ENCODE measurements at places on chromosomes 3 and 15.

- DNase-seq, result peak; percentile 34
These were observed 6.3 kb upstream of the CA12 start for GRCh38 chr15:63387748-63388493.

GRCh38 chr3:18424213-18424728 lies 868 bp downstream of the SATB1 start:
- no peak for DNase-seq

DNA sequence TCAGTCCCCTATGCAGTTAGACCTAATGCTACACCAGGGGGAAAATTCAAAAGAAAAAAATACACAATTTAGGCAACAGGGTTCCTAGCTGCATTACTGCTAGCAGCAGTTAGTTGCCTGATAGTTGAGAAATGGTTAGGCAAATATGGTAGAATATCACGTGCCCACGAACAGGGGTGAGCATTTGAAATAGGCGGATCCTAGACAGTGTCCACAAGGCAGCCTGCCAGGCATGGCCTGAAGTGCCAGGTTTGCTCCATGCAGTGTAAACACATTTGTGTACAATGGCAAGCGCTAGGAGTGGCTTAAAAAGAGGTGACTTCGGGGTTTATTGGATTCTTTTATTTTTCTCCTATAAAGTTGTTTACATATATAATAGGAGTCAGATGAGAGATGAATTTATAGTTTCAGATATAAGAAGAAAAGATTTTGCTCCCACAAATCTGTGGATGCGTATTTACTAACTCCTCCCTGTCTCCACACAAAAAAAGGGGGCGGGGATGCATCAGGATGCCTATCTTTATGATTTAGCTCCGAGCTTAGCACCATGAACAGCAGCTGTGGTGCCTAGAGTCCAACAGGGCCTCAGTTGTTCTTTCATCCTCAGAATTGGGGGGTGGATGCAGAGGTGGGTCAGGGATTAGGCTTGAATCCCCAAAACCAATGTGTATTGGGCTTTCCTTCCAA lies 3.9 kb upstream of the TGM4 start:
- no peak for DNase-seq

GRCh38 chr3:177580437-177580836 lies 383.2 kb upstream of the TBL1XR1 start:
- no peak for DNase-seq

- DNase-seq, result no peak
These were observed 1141.0 kb downstream of the IGSF11 start for GRCh38 chr3:117893638-117894037.

DNA sequence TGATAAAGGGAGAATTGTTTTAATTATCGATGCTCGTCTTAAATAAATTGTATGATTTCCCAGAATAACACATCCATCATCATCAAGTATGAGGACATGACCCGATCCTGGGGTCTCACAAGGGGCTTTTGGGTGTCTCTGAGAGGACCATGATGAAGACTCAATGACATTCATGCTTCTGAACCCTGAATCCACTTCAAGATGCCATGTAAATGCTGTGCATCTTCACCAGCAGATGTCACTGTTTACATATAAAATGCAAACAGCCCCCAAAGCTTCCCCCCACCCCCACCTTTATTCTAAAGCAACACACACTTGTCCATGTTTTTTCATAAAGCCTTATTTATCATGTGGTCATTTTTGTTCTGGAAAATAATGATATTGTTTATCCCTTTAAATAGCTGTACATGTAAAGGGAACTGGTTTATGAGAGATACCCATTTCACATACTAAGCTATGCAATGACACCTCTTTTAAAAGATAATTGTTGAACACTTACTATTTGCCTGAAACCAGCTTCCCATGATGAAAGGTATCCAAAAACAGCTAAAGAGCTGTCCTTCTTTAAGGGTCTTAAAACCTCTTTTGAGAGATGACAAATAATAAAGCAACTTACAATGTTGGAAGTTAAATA lies 69.7 kb upstream of the UBE3A start:
- DNase-seq, result no peak

GRCh38 chr3:69409831-69410230 lies 23.9 kb upstream of the FRMD4B start:
- no peak for DNase-seq

DNA sequence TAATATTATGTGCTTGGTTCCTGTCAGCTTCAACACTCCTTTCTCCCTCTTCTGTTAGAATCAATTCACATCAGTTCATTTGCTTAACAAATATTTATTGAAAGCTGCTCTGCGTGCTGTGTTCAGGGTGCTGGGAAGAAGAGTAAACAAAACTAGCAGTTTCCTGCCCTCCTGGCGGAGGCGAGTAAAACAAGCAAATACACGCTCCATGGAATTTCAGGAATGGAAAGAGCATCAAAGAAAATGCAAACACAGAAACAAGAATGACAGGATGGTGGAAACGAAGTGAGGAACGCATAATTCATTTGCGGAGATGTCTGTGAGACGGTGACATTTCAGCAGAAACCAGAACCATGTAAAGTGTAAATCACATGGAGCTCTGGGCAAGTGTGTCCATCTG lies 49.4 kb upstream of the SPTSSB start:
- no peak for DNase-seq

DNA sequence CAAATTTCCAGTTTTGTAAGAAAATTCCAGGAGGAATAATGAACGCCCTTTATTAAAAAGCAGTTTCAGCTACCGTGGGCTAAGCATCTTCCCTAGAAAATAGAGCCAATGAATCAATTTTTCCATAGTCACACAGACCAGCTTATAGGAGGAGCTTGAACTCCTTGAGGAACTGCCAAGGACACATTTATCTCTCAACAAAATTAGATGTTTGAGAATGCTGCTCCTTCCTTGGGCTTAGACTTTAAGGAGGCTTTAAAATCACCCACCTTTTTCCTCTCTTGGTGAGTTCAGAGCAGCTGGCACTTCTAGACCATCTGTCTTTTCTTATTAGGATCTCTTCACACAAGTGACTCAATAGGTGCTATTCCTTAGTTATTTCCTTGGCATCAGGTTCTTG lies 588.0 kb downstream of the SQOR start:
- DNase-seq, result no peak

DNA sequence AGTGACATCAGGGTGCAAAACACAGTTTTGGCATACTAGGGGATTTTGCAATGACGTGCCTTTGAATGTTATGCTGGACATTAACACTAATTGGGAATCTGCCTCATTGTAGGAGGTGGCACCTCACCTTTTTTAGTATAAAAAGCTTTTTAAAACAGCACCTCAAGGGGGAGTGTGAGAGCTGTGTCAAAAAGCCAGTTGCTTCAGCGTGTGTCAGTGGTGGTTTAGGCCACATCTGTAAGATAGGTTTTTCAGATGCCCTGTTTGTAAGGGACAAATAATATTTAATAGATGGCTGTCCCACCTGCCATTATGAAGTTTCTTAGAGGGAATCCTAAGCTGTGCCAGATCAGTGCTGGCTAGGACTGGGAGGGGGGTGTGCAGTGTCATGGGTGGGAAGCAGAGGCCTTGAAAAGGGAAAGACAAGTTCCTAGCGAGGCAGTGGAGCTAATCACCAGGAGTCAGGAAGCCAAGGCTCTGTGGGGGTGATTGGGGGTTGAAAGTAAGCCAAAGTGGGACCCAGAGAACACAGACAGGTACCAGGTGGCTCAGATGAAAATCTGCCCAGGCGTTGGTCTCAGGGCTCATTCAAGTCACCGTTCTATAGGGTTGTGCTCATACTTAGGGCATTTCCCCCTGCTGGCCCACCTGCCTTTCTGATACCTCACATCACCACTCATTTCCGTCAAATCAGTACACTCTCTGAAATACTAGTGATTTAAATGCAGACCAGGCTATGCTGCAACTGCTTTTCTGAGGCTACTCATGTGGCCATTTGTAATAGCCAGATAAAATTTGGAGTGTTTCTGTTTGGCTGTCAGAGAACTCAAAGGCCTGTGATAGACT lies 120.5 kb downstream of the BBX start:
- no peak for DNase-seq

GRCh38 chr3:8481380-8481779 lies 20.2 kb upstream of the LMCD1 start:
- no peak for DNase-seq

DNA sequence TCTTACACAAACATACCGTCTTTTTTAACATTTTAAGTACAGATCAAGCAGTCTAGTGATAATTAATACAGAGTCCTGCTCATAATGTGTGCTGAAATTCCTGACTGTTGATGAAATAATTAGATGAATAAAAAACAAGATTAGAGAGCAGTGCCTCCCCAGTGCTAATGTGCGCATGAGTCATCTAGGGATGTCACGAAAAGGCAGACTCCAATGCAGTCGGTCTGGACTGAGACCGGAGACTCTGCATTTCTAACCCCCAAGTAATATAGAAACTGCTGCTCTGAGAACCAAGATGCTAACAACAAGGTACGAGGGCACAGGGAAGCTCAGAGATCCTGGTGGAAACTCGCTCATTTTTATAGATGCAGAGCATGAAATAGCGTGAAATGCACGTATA lies 61.4 kb downstream of the COL8A1 start:
- DNase-seq, result no peak

- DNase-seq, result no peak
These were observed 633.7 kb downstream of the MECOM start for GRCh38 chr3:169029674-169030285.

DNA sequence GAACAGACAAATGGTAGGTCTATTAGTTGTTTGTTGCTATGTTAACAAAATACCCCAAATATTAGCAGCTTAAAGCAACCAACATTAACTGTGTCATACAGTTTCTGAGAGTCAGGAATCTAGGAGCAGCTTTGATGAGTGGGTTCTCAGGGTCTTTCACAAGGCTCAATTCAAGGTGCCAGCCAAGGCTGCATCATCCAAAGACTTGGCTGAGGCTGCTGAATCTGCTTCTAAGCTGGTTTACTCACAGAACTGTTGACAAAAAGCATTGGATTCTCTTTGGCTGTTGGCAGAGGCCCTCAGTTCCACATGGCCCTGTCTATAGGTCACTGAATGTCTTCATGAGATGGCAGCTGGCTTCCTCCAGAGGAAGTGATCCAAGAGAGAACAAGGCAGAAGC lies 40.3 kb upstream of the TSC22D2 start:
- DNase-seq, result no peak

DNA sequence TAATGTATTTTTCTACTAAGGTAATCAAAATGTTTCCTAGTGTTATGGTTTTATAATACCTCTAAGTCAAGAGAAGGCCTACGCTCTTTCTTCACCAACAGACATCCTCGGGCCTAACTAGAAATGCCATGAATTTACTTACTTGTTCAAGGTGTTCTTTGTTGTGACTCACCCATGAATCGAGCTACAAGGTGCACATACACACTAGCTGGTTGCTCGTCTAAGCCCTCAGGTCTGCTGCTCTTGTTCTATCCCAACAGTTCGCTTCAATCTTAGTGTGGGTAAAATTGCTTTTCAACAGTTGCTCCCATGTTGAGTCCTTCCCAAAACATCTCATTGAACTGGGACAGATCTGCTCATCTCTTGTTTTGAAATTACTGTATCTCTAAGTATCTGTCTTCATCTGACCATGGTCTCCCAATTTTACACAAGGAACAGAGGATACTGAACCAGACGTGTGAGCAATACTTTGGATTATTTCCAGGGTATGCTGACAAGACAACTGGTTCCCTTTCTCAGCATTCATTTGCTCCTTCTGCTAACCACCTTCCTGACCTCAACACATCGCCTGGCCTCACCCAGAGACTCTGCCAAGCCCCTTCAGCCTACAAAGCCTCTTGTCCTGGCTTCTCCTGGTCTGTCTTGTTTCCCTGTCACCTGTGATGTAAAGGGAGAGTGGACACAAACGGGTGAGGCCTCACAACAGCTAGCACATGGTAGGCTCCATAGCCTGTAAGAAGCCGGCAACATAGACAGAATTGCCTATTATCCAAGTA lies 84.2 kb downstream of the NEDD4 start:
- DNase-seq, result no peak

DNA sequence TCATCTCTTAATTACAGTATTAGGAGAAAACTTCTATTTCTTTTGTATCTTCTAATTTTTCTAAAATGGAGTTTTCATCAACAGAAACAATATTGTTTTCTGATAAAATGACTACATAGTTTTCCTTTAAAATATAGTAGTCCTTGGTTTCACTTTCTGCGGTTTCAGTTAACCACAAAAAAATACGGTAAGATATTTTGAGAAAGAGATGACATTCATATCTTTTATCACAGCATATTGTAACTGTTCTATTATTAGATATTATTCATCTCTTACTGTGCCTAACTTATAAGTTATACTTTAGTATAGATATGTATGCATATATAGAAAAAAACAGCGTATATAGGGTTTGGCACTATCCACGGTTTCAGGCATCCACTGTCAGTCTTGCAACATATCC lies 2.3 kb downstream of the B4GALT4 start:
- no peak for DNase-seq

DNA sequence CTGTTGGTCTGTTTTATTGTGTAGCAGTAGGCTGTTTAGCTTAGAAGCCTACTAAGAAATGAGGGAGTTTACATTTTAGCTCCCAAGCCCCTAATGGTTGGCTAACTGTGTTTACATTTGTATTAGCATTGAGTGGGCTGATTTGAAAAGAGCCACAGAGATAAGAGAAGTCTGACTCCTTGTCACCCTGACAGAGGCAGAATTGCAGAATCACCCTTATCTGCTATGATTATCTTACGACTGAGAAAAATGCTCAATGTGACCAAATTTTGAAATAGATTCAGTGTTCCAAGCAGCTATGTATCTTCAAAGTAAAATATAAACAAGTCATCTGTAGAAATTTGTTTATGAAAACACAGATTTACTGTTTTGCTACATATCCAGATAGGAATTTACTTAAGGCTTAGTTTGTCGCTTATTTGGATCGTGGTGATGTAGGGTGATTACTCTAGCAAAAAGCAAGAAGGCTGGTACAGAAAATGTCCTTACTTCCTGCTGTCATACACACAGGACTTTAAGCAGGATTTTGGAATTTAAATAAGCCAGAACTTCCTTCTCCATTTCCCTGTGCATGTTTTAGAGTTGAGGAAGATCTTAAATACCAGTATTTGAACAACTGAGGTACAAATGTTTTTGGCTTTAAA lies 19.0 kb downstream of the SEMA6D start:
- no peak for DNase-seq

- DNase-seq, result no peak
These were observed 114.6 kb downstream of the NFKBIZ start for GRCh38 chr3:101963902-101964362.
